Cardiac septum (tissue), 1 donor: ENCODE measurements at places on chromosomes 7 and 10. TPM values are rescaled to one million over a fixed set of nuclear protein-coding genes. Genes with fewer than 3 reads are reported as not detected.

- DNase-seq, result no peak
Observed at GRCh38 chr7:132603220-132603833, 27.1 kb upstream of the PLXNA4 start.

DNA sequence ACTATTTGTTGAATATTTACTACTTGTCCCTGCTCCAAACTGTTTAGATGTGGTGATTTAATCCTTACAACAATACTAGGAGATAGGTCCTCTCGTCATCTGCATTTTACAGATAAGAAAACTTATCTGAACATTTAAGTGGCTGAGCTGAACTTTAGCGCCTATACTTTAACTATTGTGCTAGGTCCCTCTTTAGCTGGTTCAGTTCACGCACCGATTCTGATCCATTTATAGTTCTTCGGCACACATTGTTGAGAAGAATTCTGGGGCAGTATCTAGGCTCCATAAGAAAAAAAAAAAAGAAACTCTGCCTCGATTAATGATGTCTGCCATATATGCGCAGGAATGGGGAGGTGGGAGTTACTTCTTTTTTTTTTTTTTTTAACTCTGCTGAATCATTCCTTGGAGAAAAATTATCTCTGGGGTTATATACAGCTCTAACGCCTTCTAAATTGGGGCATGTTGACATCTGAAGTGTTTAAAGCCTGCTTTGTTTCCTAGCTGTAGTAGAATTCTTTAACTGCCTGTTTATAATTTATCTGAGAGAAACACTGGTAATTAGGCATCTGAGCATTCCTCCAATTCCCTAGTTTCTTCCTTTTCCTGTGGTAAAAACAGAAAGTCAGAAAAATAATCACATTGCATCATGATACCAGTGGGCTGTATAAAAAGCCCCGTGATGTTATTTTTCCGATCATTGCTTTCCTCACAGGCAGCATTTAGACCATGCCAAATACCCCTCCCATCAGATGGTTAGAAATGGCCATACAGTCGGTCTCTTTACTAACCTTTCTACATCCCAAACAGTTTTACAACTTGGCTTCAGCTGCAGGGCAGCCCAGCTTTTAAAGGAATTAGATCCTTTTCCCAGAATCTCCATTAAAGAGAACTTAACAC is 98.5 kb upstream of the KDM7A start:
- no peak for DNase-seq

Gene CEP55
- total RNA-seq, result 0.13 TPM

DNA sequence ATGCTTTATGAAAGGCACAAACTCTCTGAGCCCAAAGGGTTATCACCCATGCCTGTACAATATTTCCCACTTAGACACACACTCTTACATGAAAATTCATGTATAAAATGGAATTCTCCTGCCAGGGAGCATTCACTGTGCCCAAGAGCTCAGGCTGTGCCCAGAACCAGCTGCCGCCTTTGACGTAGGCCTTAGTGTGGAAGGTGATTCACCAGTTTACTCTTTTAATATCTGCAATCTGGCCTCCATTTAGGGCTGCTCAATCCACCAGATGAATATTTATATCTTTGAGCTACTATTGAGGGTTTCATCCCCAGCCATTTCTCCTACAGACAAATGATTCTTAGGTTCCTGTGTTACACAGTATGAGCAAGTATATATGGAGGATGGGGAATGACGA is 849.7 kb downstream of the CNTNAP2 start:
- no peak for DNase-seq

DNA sequence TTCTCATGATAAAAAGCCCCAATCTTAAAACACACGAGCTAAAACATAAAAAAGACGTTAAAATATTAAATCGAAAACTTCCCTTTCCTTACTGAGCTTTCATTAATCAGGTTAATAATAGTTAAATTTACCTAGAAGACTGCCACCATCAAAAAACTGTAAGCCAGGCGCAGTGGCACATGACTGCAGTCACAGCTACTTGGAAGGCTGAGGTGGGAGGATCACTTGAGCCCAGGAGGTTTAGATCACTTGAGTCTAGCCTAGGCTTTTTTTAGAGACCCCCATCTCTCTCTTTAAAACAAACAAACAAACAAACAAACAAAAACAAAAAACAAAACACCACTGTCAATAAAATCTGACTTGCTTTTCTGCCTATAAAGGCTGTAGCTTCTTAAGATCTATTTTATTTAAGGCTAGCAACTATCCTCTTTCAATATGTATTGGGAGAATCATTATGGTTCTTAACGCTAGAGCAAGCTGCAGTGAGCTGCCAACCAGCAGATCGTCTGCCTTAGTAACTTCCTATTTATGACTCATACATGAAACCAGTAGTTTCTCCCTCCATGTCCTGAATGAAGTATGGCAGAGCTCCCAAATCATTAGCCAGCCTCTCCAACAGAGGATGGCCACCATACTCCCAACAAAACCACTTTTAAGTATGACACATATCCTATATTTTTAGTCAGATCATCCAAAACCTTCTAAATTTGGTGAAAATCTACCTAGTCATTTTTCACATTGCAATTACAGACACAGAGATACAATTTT is 163.7 kb downstream of the SRPK2 start:
- DNase-seq, result no peak

GRCh38 chr10:9339716-9340115 is 1285.2 kb downstream of the GATA3 start:
- no peak for DNase-seq

Gene NKX1-2
- total RNA-seq, result not detected

DNA sequence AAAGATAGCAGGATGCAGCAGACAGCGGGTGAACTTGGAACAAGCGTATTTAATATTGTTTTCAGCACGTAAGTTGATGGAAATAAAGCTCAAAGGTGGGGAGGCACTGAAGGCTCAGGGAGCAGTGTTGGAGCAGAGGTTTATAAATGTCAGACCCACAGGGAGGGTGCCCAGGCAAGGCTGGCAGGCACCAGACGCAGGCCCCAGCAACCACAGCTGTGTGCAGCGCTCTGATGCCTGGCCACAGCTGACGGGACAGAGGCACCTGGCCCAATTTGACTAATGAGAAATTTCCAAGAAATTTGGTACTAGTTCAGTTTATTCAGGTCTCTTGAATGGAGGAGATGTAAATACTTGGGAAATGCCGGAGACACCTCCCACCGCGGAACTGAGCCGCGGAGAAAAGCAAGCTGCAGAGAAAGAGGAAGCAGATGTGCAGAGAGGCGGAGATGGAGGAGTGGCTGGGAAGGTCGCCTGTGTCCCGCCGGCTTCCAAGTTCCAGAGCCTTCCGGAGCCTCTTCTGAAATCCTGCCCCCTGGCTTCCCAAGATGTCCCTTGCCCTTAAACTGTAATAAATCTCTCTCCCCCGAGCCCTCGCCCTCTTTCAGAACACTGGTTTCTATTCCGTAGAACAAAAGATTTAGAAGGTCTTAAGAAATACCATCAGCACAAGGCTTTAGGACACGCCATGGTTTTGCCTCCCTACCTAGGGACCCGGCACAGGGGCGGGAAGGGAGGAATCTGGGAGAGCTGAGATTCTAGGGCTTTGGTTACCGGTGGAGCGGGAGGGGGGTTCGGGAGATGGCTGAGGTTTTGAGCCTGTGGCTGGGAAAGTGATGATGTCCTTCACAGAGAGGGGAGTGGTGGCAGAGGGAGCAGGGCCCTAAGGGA is 38.4 kb upstream of the PLXNA4 start:
- peak; percentile 81 for DNase-seq

- no peak for DNase-seq
Observed at GRCh38 chr10:5106553-5106952, 12.3 kb downstream of the AKR1C3 start.

GRCh38 chr10:74628136-74628535 is 198.3 kb upstream of the KAT6B start:
- no peak for DNase-seq

GRCh38 chr7:103698064-103698463 is 252.1 kb upstream of the SLC26A5 start:
- DNase-seq, result no peak

GRCh38 chr7:38678698-38679054 is 47.5 kb upstream of the AMPH start:
- DNase-seq, result no peak

Gene SNX13
- total RNA-seq, result 48.8 TPM

DNA sequence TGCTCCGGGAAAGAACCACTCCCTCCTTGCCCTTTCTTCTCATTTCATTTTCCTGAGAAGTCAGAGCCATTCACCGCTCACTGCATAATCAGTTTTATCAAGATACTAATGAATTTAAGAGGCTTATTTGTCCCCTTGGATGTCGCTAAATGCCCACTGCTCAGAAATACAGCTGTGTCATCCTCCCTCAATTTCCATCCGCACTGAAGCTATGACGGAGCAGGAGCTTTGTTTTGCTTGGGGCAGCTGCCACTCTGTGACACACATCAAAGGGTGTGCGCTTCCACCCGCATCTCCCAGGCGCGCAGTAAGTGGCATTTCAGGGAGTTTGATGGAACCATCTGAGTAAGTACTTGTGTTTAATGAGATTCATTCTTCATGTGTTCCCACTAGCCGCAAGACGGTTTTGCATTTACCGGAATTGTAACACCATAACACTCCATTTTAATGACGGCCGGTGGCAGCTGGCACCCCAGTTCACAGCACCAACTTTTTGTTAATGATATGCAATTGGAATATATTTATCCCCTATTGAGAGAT is 103.8 kb upstream of the PARD3 start:
- DNase-seq, result no peak

GRCh38 chr7:139680676-139681462 is 96.9 kb downstream of the HIPK2 start:
- peak; percentile 90 for DNase-seq

Gene NUTM2E
- total RNA-seq, result not detected
